ENCODE measurements at places on chromosomes 3 and 15.

- no peak for DNase-seq
These were observed 81.6 kb downstream of the OCA2 start for GRCh38 chr15:28017423-28017924.

GRCh38 chr3:155390351-155390750, 96.9 kb upstream of the STRIT1 start:
- DNase-seq: no peak

DNA sequence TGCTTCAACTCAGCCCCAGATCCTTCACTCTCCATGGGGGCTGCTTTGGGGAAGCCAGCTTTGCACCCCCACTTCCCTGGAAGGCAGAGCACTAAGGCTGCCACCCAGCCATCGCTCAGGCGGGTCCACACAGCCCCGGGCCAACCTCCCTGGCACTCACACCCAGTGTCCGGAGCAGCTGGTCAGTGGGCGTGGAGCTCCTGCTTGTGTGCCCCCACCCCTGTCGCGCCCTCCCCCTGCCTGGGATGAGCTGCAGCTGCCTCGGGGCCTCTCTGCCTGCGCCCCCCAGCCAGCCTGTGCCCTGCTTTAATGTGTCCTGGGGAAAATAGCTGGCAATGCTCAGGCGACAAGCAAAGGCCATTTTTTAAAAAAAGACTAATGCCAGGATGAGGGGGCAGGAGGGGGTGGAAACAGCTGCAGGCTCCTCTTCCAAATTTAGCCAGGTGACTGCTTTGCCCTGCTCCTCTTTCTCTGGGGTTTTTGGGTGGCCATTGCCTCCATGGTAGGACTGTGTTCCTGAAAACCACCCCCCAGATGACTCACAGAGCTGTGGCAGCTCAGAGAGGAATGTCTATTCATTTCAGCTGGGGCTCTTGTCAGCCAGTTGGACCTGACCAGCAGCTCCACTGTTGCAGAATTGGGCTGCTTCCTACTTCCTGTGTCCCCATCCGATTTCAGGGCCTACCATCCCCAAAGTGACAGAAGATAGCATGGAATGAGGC, 65.0 kb downstream of the CEMIP start:
- DNase-seq: no peak

- no peak for DNase-seq
These were observed 256.3 kb upstream of the CHRNA7 start for GRCh38 chr15:31774045-31774444.

DNA sequence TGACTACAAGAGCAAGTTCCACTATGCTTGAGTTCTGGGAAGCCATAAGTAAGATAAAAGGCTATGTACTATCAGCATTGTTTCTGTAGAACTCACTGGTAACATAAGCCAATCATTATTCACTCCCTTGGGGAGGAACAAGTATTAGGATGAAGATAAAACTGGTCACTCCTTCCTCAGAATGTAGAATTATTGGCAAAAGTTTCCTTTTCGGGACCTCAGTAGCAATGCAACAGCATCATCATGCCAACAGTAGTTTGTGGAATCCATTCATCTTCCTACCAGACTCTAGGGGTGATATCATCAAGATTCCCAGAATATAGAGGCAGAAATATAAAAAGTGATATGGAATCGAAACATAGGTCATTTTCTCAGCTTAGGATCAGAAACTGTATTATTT, 209.5 kb downstream of the PLOD2 start:
- DNase-seq: no peak

DNA sequence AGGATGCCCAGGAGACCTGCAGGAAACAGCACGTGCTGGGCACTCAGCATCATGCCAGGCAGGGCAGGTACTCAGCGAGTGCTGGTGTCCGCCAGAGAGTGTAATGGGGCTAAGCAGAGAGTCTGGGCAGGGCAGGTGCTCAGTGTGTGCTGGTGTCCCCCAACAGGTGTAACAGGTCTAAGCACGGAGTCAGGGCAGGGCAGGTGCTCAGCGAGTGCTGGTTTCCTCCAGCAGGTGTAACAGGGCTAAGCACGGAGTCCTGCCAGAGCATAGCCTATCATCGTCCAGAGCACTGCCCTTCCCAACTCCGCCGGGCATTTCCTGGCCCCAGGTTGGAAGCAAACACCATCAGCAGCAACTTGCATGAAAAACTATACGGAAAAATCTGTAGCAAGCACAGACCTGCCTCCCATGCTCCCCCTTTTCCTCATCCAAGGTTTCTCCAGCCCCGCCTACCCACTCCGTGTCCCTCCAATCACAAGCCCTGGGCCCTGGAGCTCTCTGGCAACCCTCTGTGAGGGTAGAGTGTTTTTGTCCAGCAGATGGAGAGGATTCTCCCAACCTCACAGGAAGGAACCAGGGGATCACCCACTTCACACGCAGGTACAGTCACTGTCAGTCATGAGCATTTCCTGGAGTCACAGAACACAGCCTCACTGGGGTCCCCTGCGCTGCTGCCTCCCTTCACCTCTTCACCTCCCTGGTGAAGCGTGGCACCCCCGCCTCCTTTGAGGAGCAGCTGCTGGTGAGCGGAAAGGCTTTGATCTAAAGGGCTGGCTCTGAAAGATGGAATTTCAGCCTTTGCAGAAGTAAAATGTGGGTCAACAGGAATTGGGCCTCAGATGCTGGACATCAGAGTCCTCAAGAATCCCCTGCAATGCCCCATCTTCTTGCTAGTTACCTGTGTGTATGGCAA, 302.5 kb downstream of the OCA2 start:
- no peak for DNase-seq

GRCh38 chr15:42147431-42147735, 9.1 kb downstream of the PLA2G4F start:
- no peak for DNase-seq

GRCh38 chr15:80419546-80419945, 15.4 kb downstream of the ARNT2 start:
- DNase-seq: no peak

GRCh38 chr15:77004189-77004588, 9.3 kb downstream of the PSTPIP1 start:
- DNase-seq: no peak
